ENCODE measurements at places on chromosomes 11 and 22. TPM values are rescaled to one million over a fixed set of nuclear protein-coding genes. Genes with fewer than 3 reads are reported as not detected.

HDAC10 gene
- total RNA-seq = 131 TPM

OR8U1 gene
- not detected for total RNA-seq

SLC22A25 gene
- not detected for total RNA-seq

B3GAT1 gene
- 78.4 TPM for total RNA-seq

CYTH4 gene
- 219 TPM for total RNA-seq

TOM1 gene
- total RNA-seq = 107 TPM

OR6A2 gene
- total RNA-seq = not detected

KCNJ1 gene
- not detected for total RNA-seq
